Activated T-cell treated with anti-CD3 and anti-CD28 coated beads for 1 hour (primary cell): ENCODE measurements at places on chromosomes 5 and 9.

GRCh38 chr9:137070906-137071275, 534 bp upstream of the SAPCD2 start:
- DNase-seq = no peak

DNA sequence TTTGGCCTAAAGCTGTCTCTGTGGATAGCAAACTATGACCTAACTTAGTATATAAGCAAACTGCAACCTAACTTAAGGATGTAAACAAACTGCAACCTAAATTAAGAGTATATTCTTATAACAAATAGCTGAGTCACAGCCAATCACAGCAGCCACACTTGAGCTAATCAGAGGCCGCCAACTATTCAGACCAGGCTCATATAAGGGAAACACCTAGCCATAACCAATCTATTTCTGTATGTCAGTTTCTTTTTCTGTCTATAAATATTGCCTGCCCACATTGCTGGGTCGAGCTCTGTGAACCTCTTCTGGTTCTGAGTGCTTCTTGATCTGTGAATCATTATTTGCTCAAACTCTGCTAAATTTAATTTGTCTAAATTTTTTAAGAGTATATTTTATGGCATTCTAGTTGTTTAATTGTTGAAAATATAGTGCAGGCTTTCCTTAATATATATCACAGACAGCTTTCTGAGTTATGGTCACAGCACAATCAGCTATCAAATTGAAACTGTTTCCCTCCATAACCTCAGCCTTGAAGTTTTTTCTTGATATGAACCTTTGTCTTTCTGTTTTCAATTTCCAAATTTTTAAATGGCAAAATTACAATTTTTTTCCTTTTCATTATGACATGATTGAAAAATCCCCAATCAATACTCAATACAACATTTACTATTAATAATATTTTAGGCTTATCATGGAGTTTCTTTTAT, 327.1 kb upstream of the NUDT12 start:
- DNase-seq = no peak

GRCh38 chr9:126947529-126947928, 32.9 kb downstream of the RALGPS1 start:
- no peak for DNase-seq

DNA sequence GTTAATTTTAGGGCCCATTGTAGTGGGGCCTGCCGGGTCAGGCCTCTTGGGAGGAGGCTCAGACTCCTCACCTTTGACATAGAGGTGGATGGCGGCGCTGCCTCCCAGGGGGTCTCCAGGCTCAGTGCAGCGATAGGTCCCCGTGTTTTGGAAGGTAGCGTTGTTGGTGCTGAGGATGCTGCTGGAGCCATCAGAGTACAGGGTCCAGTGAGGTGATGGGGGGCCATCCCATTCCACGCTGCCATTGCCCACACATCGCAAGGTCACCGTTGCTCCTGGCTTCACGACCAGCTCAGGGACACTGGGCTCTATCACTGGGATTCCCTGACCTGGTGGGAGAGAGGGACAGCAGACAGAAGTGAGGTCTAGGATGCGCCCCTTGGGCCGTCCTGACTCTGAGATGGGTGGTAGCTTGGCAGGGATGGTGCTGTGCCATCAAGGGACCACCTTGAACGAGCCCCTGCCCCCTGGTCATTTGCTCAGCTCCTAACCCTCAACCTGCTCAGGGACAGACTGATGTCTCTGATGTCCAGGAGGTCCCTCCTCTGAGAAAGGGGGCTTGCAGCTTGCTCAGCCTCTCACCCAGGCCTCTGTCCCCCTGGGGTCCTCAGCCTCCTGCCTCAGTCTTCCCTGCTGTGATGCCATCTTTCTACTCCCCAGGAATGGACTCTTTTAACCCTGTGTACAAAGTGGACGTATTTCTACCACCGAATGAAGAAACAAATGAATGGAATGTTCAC, 5.5 kb downstream of the CSF1R start:
- no peak for DNase-seq

GRCh38 chr5:33816791-33817190, 75.0 kb downstream of the ADAMTS12 start:
- DNase-seq = no peak

DNA sequence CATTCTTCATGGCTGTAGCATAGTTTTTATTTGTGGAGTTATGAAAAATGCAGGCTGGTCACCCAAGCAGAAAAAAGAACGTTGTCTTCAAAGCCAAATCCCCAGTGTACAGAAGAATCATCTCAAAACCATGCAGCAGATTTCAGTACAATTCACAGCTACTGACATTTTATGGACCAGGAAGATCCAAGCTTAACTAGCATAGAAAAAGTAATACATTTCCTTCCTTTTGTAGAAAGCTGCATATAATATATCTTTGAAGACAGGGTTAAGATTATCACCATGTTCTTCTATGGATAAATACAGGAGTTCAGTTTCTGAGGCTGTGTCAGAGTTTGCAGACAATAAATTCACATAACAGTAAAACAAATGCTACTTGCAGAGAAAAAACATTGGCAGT, 1054.8 kb upstream of the C9orf72 start:
- DNase-seq = no peak

- DNase-seq = no peak
Measured at GRCh38 chr5:175566697-175567096, 88.3 kb downstream of the SFXN1 start.

DNA sequence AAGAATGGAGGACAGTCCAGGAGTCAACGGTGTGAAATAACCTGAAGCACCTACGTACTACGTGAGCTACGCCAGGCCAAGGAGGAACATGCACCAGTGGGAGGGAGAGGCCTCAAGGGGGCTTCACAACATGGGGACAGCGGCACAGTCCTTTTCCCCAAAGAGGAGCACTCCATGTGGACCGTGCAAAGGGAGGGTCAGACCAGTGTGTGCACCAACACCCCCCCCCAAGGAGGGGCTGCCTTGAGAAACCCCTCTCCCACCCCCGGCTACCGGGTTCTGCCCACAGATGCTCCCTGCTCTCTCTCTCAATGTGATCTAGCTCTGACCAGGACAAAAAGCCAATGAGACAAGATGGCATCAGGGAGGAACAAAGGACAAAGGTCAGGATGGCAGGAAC, 68.6 kb downstream of the PRRT1B start:
- DNase-seq = no peak

DNA sequence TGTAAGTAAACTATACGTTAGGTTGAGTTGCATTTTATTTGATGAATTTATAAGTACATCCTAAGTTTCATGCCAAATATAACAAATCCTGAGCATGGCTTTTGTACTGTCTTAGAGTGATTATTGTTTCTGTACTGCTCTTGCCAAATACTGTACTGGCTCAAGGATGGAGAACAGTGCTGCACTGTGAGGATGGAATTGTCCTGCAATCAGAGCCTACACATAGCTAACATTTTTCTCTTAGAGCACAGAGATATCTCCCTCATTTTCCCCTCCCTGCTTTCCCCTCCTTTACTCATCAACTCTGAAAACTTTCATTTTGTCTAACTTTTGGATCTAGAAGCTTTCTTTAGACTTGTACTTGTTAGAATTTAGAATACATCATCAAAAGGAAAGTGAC, 28.3 kb downstream of the LRRC70 start:
- DNase-seq = no peak

- DNase-seq = no peak
Measured at GRCh38 chr5:144142139-144142823, 28.2 kb downstream of the YIPF5 start.

DNA sequence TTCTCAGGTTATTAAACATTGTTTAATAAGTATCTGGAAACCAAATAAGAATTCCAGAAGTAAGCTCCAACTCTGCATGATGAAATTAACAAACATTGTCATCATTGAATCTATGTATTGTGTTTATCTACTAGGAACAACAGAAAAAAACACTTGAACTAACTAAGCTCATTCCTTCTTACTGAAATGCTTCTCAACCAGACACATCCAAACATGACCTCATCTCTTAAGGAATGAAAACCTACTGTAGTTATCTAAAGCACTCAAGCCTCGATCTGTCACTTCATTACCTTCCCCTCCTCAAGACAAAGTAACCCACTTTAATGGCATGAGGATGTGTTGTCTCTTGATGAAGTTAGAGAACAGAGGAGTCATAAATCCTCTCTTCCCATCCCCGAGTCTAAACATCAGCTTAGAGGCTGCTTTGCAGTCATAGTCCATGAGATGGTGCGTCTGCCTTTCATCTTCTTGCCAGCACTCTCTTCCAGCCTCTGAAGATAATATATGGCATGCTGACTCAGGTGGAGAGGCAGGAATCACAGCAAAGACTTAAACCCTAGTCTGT, 86.5 kb downstream of the CEMIP2 start:
- no peak for DNase-seq

- DNase-seq = no peak
Measured at GRCh38 chr5:144108131-144108530, 62.3 kb downstream of the YIPF5 start.

DNA sequence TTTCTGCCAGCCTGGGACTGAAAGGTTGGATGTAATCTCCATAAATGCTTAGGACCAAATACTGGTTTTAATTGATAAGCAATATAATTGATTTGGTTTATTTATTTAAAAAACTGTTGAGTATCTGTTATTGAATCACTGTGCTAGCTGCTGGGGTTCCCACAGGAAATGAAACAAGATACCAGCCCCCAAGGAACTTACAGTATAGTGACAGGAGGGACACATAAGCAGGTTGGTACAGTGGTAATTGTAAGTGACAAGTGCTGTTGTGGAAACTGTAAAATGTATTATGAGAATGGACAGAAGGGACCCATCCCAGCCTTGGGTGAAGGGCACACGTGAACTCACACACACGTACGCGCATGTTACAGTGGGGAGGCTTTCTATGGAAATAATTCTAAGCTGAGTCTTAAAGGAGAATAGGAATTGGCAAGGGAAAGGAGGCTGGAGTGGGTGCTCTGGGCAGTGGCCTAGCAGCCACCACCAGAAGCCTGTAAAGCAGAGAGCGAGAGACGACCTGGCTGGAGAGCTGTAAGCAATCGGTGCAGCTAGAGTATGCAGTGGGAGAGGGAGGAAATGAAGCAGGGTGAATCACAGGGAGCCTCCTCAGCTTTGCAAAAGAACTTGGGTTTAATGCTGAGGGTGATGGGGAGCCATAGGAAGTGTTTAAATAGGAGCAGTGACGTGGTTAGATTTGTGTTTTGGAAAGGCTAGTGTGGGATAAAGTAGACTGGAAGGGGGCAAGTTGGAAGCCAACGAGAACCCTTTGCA, 39.3 kb downstream of the GLRA1 start:
- no peak for DNase-seq

- no peak for DNase-seq
Measured at GRCh38 chr5:45385321-45386058, 310.7 kb downstream of the HCN1 start.

- DNase-seq = no peak
Measured at GRCh38 chr9:106066940-106067524, 372.7 kb downstream of the TMEM38B start.

GRCh38 chr5:137867664-137868063, at the start of gene MYOT:
Gene MYOT (plus strand): TSS chr5:137867860. CDS start chr5:137870652, 2,792 bp downstream.
- no peak for DNase-seq

- no peak for DNase-seq
Measured at GRCh38 chr5:120684749-120685415, 220.8 kb downstream of the PRR16 start.

DNA sequence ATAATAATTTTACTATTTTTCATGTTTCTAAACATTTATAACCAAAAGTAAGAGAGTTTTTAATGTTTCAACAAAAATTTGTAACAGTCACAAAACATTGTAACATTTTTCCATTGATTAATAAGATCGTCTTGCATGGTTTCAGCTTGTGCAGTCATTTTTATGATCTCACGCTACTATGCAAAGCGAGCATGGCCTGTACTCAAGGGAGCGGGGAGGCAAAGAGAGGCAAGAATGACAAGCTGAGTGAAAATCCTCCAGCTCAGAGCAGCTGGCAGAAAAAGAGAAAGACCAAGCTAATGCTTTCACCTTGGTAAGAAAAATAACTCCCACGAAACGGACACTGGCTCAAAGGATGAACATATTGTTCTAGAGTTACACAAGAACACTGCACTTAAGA, 90.0 kb upstream of the SV2C start:
- DNase-seq = no peak

DNA sequence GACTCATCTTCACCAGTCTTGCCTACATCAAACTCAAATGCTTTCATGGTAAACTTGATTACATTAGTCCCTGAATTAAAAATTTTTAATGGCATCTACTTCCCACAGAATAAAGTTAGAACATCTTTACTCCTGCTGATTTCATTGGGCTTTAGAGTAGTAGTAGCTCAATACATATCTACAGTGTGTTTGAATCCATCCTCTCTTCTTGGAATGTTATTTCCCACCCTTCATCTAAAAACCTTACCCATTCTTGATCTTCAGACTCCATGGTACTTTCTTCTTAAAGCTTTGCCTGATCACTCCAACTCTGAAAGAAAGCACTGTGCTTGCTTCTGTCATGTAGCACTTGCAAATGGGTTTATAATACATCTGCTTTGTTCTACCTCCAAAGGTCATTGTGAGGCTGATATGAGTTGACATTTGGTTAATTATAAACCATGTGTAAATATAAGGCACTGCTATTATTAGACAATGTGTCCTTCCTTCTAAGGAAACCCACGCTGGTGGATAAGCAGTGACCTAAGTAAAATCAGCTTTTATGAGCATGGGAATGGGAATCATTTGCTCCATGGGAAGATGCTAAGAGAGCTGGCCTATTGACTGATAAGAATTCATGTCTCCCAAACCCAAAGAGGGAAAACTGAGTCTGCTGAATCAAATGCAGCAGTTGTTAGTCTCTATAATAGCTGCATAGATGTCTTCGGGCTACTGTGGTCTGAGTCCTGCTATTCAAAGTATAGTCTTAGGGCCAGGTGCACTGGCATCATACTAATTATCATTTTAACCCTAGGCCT, 7.5 kb upstream of the PRLR start:
- DNase-seq = no peak
